A549 treated with Mapracorat at 1 μM for 4 hours (cell line): ENCODE measurements at places on chromosomes 4 and X. TPM values are rescaled to one million over a fixed set of nuclear protein-coding genes. Genes with fewer than 3 reads are reported as not detected.

NPY5R gene
- not detected in 5 replicates for total RNA-seq

LONRF3 gene
- 2.5 to 3.9 TPM (median 3.3 TPM) in 5 replicates for total RNA-seq

ZCCHC18 gene
- total RNA-seq: 0.14 to 0.25 TPM in 2 of 5 replicates, not detected in the others

TMEM35A gene
- total RNA-seq: not detected in 5 replicates

CT47B1 gene
- not detected in 5 replicates for total RNA-seq

GAGE12F gene
- total RNA-seq: not detected in 5 replicates

CT45A5 gene
- total RNA-seq: not detected in 5 replicates

CT83 gene
- total RNA-seq: not detected in 5 replicates

GPR78 gene
- total RNA-seq: 0.07 TPM in 1 of 5 replicates, not detected in the others

HSFX4 gene
- total RNA-seq: not detected in 5 replicates

MSANTD1 gene
- 0.08 to 0.20 TPM (median 0.12 TPM) in 5 replicates for total RNA-seq

KLKB1 gene
- total RNA-seq: not detected in 5 replicates

TMEM154 gene
- 0.01 to 0.24 TPM (median 0.14 TPM) in 5 replicates for total RNA-seq

SHROOM3 gene
- total RNA-seq: 8.9 to 15.6 TPM (median 12.5 TPM) in 5 replicates
